ENCODE measurements at places on chromosomes 6 and 20.

- no peak for DNase-seq
Measured at GRCh38 chr6:10359581-10359980, 55.3 kb downstream of the TFAP2A start.

- no peak for DNase-seq
Measured at GRCh38 chr6:25715794-25716193, 38.7 kb upstream of the SLC17A4 start.

- DNase-seq, result no peak
Measured at GRCh38 chr6:21539621-21540100, 53.9 kb upstream of the SOX4 start.

GRCh38 chr20:52201395-52201794 lies 9.8 kb upstream of the ZFP64 start:
- DNase-seq, result no peak

DNA sequence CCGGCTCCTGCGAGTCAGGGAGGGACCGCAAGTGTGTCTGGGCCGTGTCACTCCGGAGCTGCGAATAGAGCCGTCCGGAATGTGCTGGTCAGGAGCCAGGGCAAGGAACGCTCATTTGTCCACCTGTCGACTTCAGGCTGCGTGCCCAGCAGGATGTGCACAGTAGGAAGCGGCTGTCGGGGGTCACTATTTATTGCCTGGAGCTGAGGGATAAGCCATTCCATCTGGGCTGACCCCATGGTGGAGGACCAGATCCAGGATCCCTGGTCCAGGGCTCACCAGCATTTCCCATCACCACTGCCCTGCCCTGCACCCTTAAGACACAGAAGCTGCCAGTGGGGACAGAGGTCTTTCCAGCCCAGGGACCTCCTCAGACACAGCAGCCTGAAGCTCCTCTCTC lies 14.7 kb downstream of the NTSR1 start:
- DNase-seq, result no peak

GRCh38 chr6:92588148-92588547 lies 831.2 kb downstream of the EPHA7 start:
- no peak for DNase-seq

- DNase-seq, result no peak
Measured at GRCh38 chr6:29967379-29968010, 25.2 kb downstream of the HLA-A start.

DNA sequence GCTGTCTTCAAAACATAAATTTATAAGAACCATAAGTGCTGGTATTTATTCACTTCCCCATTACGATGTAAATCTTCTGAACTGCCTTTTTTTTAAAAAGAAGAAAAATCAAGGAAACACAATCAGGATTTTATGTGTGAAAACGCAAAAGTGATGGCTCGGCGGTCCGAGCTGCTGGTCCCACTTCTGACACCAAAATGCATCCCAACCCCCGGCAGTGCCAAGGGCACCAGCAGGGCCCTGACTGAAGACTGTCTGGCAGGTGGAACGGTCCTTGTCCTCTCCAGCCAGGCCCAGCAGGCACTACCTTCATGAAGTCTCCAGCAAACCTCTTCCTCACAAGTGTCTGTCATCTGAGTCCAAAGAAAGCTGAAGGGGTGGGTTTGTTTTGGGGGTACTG lies 41.2 kb downstream of the TBC1D7 start:
- DNase-seq, result no peak

- no peak for DNase-seq
Measured at GRCh38 chr6:109255946-109256640, 126.2 kb downstream of the CD164 start.

DNA sequence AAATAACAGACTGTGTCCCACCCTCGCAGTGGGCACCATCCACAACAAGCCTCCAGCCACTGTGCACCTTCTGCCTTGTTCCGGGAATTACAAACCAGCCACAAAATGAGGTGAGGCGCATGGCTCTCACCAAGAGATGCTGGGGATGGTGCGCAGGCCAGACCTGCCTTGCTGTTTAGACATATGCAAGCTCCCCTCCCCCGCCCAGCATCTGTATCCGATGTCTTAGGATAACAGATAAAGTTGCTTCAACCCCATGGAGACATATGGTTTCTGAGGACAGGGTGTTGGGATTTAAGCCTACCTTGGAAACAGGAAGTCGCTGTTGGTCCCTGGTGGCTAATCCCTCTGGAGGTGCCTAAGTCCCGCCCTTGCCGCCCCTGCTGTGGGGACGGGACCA lies 50.4 kb upstream of the MPC1 start:
- no peak for DNase-seq

DNA sequence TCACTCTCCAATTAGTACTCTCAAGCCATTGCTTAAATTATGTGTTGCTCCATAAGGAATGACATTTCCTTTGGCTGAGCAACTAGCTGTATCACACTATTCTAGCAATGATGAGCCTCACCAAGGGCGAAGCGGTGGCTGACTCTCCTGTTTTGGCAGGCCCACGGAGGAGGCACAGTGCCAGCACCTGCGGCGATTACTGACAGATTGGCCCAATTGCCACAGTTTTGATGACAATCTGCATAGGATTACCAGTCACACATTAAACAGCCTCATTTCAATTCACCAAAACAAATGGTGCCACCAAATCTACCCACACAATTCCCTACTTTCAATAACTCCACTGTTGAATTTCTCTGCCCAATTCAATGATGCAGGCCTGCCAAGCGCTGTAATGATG lies 286.9 kb downstream of the PTPRK start:
- DNase-seq, result no peak
